ENCODE measurements at places on chromosomes 2 and 18.
A peak's percentile ranks its signal among the peaks of the same experiment; 100 is the strongest.

DNA sequence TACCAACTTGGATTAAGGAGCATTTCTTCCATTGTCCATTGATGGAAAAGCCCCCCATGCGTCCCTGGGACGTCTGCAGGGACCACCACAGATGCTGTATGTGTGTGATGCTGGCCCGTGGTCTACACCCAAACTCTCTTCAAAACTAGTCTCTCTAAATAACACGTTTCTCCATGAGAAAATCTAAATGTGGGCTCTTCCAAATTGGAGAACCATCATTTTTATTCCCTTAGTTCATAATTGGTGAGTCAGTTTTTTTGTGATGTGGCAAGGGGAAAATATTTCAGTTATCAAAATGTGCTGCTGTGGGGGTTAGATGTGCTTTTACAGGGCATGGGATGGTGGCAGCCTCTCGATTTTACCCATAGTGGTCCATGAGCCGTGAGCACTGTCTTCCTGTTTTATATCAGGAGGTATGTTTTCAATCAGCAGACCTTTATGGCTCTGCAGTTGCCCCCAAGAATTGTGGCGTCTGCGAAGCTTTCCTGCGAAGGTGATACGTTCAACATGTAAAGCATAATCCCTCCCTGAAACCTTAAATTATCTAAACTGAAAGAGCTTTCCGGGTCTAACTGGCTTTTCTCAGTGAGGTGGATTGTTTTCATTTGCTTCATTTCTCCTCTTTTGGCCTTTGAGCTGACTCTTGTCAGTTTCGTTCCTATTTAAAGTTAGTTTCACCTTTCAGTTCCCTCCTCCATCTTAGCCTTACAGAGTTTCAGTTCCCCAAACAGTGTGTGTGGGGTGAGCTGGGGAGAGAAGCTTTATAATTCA is 78.4 kb downstream of the SETBP1 start:
- DNase-seq = peak; percentile 29

DNA sequence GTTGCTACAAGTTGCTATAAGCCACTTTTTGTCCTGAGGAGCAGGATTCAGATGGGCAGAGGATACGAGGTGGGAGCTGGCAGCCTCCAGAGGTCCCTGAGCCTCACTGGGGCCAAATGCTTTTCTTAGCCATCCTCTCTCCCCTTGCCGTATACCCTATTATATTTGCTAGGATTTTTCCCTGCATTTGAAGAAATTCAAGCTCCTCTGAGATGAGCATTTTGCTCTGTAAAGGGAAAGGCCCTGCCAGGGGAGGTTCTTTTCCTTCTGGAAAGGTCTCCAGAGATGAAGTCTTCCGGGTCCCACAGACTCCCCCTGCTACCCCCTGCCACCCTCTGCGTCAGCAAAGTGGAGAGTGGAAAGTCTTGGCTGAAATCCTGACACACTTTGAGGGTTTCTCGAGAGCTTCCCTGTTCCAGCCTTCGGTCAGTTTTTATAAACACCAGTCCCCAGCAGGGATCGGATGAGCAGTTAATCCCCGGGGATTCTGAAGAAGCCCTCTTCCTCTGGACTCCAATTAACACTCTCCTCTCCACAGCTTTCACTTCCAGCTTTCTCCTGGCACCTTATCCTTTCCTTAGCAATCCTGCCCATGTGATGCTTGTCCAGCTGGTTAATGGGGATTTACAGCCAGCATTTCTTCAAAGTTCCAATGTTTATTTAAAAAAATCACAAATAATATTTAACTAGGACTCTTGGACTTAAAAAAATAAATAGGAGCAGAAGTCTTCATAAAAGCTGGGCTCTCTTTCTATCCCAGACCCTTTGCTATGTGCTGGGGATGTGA is 13.1 kb downstream of the CYRIA start:
- DNase-seq = no peak

GRCh38 chr2:112542984-112543661 is 858 bp downstream of the POLR1B start:
- peak; percentile 2 for DNase-seq

DNA sequence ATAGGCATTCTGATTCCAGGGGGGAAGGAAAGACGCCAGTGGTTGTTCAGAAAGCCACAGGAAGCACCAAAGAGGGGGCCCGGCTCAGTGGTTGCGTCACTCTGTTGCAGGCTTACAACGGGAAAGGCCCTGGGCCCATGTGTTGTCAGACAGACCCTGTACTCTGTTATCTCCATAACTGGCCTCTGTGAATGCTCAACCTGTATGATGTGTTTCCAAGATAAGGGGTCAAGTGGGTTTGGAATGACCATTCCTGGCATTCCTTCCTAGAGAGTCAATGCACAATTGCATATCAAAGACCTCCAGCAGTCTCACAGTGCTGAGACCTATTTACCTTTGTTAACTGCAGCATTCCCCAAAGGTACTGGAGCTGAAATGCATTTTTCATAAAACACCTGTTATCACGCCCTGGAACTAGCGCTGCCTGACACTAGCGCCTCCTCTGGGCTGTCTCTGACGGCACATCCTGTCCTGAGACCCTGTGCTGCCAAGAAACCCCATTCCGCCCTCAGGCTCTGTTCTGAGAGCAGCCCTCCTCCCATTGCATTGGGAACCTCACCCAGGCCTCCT is 13.2 kb upstream of the LRRFIP1 start:
- DNase-seq = no peak

GRCh38 chr2:51657849-51658248 is 625.9 kb upstream of the NRXN1 start:
- DNase-seq = no peak

DNA sequence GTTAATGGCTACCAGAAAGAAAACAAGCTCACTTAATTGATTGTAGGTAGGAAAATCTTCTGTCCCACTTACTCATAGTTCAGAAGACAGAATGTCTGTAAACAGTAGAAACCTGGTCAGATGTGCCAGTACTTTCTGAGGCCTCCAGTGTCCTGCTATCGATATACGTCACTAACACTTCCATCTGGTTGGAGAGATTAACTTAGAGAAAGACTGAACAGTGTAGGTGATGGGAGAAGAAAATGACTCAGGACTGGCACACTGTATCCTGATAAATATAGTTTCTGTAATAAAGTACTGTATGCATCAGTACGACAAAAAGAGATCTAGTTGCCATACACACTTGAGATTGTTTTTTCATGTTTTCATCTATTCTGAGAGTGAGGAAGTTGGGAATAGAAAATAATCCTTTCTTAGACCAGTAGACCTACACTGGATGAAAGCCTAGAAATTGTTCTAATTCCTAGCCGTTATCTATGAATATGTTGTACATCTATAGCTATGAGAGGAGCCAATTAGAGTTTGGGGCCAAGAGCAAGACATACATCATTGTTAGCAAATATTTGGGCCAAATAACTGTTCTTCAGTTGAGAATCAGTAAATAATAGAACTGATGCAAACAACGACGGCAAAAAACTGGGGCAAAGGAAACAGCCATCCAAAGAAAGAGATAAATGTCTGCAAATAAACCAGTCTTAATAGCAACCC is 105.9 kb downstream of the NAT8 start:
- no peak for DNase-seq

- no peak for DNase-seq
These were observed 308.9 kb downstream of the PLCL1 start for GRCh38 chr2:198113316-198113715.

GRCh38 chr2:175350105-175350504 is 168.6 kb upstream of the ATP5MC3 start:
- DNase-seq = no peak

DNA sequence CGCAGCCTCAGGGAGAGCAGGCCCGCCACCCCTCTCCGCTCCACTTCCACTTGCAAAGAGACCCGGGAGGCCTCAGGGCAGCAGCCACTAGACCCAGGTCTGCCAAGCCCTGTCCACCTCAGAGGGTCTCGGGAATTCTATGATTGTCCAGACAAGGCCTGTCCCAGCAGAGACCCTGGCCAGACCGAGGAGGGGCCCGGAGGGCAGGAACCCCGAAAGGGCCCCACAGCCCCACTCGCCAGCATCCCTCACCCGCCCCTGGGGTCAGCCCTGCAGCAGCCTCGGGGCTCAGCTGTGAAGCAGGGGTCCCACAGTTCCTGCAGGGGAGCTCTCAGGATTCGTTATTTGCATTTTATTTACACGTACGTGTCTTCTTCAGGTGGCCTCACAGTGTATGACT is 269.5 kb downstream of the EIPR1 start:
- DNase-seq = no peak

- no peak for DNase-seq
These were observed 128.9 kb upstream of the ITGB6 start for GRCh38 chr2:160328811-160329527.

- no peak for DNase-seq
These were observed 112.2 kb upstream of the SESTD1 start for GRCh38 chr2:179376881-179377280.

DNA sequence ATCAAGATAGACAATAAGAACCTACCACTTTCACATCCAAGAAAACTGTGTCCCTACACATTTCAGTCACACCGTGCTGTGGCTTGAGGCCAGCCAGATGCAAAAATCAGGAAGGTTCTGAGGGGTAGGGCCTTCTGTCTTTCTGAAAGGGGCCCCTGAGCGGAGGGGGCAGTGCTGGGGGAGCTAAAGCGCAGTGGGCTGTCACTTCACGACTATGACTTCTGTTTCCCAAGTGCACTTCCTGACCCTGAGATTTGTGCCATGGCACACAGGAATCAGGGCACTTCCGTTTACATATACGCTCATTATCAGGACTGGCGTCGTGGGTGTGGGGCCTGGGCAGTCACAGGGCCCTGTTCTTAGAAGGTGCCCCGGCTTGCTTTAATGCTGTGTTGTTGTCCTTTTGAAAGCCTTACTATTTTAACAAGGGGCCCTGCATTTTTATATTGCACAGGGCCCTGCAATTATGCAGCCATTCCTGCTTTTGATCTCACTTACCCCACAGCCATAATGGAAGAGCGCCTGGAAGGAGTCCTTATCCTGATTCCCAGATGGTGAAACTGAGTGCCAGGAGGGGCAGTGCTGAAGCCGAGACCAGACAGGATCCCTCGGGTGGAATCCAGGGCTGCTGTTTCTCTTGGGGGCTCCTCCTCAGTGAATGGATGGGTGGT is 620 bp downstream of the NGEF start:
- no peak for DNase-seq

DNA sequence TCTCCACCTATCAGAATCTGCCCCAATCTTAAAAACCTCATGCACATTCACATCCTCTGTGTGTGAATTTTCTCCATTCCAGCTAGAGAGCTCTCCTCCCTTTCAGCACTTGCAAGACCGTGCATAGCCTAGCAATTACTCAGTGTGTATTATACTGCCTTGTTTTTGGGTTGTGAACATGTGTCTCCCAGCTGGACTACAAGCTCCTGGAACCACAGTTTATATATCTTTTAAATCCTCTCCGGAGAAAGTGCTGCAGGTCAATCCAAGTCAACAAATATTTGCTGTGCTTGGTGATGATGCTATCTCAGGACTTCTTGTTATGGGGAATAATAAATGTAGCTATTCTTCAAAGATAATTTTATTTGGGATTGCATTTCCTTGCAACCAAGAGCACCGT is 58.2 kb upstream of the MEX3C start:
- DNase-seq = no peak

- no peak for DNase-seq
These were observed 360.6 kb upstream of the TNP1 start for GRCh38 chr2:217220228-217221013.

DNA sequence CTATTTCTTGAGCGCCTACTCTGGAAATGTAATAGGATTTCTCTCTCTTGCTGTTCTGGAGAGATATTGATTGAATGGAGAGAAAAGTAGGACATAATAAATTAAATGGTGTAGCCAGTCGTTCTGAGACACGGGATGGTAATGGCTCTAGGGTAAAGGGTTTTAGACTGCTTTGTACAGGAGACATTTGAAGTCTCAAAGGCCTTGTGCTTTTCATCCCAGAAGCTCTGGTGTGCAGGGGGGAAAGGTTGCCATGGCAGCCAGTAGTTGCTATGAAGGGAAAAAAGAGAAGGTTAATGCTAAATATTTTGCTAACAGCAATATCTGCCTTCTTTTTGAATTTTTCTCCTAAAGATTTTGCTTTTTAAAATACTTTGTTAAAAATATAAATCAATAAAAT is 359.3 kb downstream of the RIT2 start:
- DNase-seq = no peak

- no peak for DNase-seq
These were observed 250.8 kb upstream of the CTAGE1 start for GRCh38 chr18:22668496-22668895.

DNA sequence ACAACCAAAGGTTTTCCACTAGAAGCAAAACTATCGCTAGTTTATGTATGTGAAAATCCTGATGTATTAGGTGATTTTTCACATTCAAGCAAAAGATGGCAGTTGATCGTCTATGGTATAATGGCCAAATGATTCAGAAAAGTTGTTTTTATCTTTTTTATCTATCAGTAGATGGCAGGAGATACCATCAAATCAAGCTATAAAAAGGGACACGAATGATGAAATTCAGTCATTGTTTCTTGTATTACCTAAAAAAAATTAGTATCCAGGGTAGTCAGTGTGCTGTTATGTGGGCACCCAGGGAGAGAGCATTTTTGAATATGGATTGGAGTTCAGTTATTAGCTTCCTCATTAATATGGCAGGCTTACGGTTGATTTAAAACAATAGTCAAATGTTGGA is 22.9 kb upstream of the CAVIN2 start:
- no peak for DNase-seq

- no peak for DNase-seq
These were observed 10.7 kb upstream of the STAM2 start for GRCh38 chr2:152186262-152186661.

- no peak for DNase-seq
These were observed 70.0 kb upstream of the RPRM start for GRCh38 chr2:153548536-153548935.

- no peak for DNase-seq
These were observed 127.2 kb downstream of the OSBPL1A start for GRCh38 chr18:24270358-24270936.

DNA sequence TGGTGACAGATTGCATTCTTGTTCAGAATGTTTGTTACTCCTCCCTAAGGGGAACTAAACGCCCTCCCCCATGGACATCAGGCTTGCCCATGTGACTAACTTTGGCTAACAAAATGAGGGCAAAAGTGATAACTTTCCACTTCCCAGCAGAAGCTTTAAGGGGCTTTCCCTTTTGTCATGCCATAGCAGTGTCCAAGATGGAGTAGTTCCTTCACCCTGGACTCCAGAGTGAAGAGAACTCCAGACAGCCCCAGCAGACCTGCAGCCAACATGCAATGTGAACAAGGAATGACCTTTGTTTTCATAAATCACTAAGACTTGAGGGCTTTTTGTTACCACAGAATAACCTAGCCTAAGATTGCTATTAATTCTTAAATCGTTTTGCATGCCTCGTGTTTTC is 163.5 kb downstream of the ZEB2 start:
- DNase-seq = no peak

- no peak for DNase-seq
These were observed 272.2 kb downstream of the C1D start for GRCh38 chr2:67790622-67791021.

GRCh38 chr18:37483984-37484819 is 81.4 kb downstream of the CELF4 start:
- DNase-seq = no peak

- DNase-seq = no peak
These were observed 84.2 kb upstream of the FBXO11 start for GRCh38 chr2:47990503-47990902.

- DNase-seq = no peak
These were observed 47.1 kb upstream of the ZNF519 start for GRCh38 chr18:14179306-14179705.

GRCh38 chr2:219987830-219988229 is 360.4 kb downstream of the SLC4A3 start:
- DNase-seq = no peak

Measured in CD4-positive, alpha-beta T cell treated with Interleukin-21 for 1 hour (primary cell).